Placental pericyte (primary cell): ENCODE measurements at places on chromosomes 3 and 15. TPM values are rescaled to one million over a fixed set of nuclear protein-coding genes. Genes with fewer than 3 reads are reported as not detected.

TUSC7 gene
- total RNA-seq: not detected in 2 replicates

INSYN1 gene
- total RNA-seq: 0.43 and 0.66 TPM in 2 replicates

HYAL1 gene
- 1.1 TPM in 2 replicates for total RNA-seq

GOLGA8G gene
- total RNA-seq: not detected in 2 replicates

TMEM212 gene
- total RNA-seq: not detected in 2 replicates

EXD1 gene
- not detected in 2 replicates for total RNA-seq

FXR1 gene
- total RNA-seq: 108 and 201 TPM in 2 replicates

P3H2 gene
- total RNA-seq: 14.4 and 28.6 TPM in 2 replicates

SYNPR gene
- total RNA-seq: not detected in 2 replicates

USF3 gene
- 5.9 and 10.6 TPM in 2 replicates for total RNA-seq

FAM107A gene
- 0.14 TPM in 1 of 2 replicates, not detected in the other for total RNA-seq

CCR4 gene
- total RNA-seq: not detected in 2 replicates

PRR20G gene
- not detected in 2 replicates for total RNA-seq

ENTPD3 gene
- total RNA-seq: 0.22 and 0.29 TPM in 2 replicates

C2CD4A gene
- total RNA-seq: not detected in 2 replicates

C3orf85 gene
- total RNA-seq: not detected in 2 replicates

CELSR3 gene
- total RNA-seq: 1.1 and 2.4 TPM in 2 replicates

RFC4 gene
- total RNA-seq: 8.1 and 29.2 TPM in 2 replicates

SCG5 gene
- total RNA-seq: 6.6 and 16.5 TPM in 2 replicates

CCDC9B gene
- 41.1 and 58.1 TPM in 2 replicates for total RNA-seq

PRRT3 gene
- total RNA-seq: 2.6 and 2.7 TPM in 2 replicates

SH2D7 gene
- total RNA-seq: not detected in 2 replicates

ZNF620 gene
- 0.44 and 0.86 TPM in 2 replicates for total RNA-seq

CEP19 gene
- total RNA-seq: 1.6 and 2.2 TPM in 2 replicates

TRAT1 gene
- total RNA-seq: not detected in 2 replicates

CCDC50 gene
- total RNA-seq: 156 and 181 TPM in 2 replicates

RASGRP1 gene
- total RNA-seq: 0.22 TPM in 1 of 2 replicates, not detected in the other

TLR9 gene
- not detected in 2 replicates for total RNA-seq

CYP1A2 gene
- not detected in 2 replicates for total RNA-seq

GNAI2 gene
- 306 and 400 TPM in 2 replicates for total RNA-seq

PYGO1 gene
- total RNA-seq: 6.0 and 6.1 TPM in 2 replicates

CLDN16 gene
- 0.22 and 0.29 TPM in 2 replicates for total RNA-seq

CD80 gene
- total RNA-seq: not detected in 2 replicates

ZNF106 gene
- 42.7 and 62.7 TPM in 2 replicates for total RNA-seq

TTLL13 gene
- not detected in 2 replicates for total RNA-seq

RGMA gene
- total RNA-seq: not detected in 2 replicates

ADAMTS9 gene
- 6.9 and 18.8 TPM in 2 replicates for total RNA-seq

MYO5C gene
- total RNA-seq: under 0.01 and 0.29 TPM in 2 replicates

ADCY5 gene
- total RNA-seq: 0.44 TPM in 1 of 2 replicates, not detected in the other

DUOX1 gene
- under 0.01 TPM in 1 of 2 replicates, not detected in the other for total RNA-seq

ADPRH gene
- 1.3 and 3.7 TPM in 2 replicates for total RNA-seq

RYK gene
- 62.8 and 113 TPM in 2 replicates for total RNA-seq

FSIP1 gene
- total RNA-seq: 0.88 and 1.4 TPM in 2 replicates

SNX22 gene
- under 0.01 and 0.14 TPM in 2 replicates for total RNA-seq

TMC3 gene
- not detected in 2 replicates for total RNA-seq

CRYGS gene
- 1.3 TPM in 2 replicates for total RNA-seq

CELF6 gene
- under 0.01 and 0.22 TPM in 2 replicates for total RNA-seq

RLBP1 gene
- total RNA-seq: not detected in 2 replicates

GPR176 gene
- 177 and 201 TPM in 2 replicates for total RNA-seq

TF gene
- 0.29 and 0.44 TPM in 2 replicates for total RNA-seq

CCNL1 gene
- 157 and 186 TPM in 2 replicates for total RNA-seq

CAV3 gene
- not detected in 2 replicates for total RNA-seq
